ENCODE measurements at places on chromosomes 13 and 19.
A peak's percentile ranks its signal among the peaks of the same experiment; 100 is the strongest.

- DNase-seq: no peak
Measured at GRCh38 chr13:59891053-59891452, 272.7 kb downstream of the DIAPH3 start.

DNA sequence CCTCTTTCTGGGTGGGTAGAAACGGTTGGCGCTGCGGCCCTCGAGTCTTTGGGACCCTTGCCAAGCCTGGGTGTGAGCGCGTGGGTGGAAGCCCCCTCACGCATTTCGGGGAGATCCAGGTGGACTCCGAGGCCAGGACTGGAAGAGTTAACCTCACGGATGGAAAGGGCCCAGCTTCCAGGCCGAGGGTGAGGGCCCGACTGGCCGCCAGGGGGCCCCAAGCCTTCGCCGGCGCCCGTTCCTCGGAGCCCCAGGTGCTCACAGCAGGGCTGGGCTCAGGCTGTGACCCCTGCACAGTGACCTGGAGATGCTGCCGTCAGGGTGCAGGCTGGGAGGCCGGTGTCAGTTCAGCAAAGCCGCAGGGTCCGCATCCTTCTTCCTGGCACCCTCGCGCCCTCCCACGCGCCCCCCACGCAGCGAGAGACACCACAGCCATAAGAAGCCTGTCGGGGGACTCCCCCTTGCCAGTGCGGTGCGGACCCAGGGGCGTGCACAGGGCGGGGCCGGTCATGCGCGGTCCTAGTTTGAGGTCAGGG, 34.2 kb upstream of the TMEM255B start:
- peak; percentile 74 for DNase-seq

DNA sequence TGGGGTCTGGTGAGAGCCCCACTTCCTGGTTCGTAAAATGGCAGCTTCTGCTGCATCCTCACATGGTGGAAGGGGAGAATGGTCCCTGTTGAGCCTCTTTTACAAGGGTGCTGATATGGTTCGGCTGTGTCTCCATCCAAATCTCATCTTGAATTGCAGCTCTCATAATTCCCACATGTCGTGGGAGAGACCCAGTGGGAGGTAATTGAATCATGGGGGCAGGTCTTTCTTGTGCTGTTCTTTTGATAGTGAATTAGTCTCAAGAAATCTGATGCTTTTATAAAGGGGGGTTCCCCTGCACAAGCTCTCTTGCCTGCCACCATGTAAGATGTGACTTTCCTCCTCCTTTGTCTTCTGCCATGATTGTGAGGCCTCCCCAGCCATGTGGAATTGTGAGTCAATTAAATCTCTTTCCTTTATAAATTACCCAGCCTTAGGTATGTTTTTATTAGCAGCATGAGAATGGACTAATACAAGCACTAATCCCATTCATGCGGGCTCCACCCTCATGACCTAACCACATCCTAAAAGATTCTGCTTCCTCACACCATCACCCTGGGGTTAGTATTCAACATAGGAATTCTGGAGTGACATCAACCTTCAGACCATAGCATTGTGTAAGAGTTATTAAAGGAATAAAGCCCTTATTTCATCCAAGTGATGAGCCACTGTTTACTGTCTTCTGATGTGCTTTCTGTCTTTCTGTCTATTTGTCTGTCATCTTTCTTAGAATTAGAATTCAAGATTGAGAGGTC, 159.0 kb upstream of the IRS2 start:
- DNase-seq: no peak

DNA sequence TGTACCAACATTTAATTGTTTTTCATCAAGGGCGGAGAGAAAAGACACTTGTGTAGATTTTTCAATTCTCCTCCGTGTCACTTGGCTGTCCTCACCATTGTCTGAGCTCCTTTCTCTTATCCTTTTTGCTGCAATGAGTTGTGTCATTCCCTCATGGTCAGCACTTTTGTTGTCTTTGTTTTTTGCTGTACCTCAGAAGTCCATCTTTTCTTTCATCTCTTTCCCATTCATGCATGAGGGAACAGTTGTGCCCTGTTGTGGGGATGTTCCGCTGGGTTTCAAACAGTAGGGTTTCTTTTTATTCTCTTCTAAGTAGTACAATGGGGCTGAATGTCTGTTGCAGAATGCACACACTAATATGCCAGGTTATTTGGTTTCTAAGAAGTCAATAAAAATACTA, 222.6 kb downstream of the TM9SF2 start:
- DNase-seq: no peak

DNA sequence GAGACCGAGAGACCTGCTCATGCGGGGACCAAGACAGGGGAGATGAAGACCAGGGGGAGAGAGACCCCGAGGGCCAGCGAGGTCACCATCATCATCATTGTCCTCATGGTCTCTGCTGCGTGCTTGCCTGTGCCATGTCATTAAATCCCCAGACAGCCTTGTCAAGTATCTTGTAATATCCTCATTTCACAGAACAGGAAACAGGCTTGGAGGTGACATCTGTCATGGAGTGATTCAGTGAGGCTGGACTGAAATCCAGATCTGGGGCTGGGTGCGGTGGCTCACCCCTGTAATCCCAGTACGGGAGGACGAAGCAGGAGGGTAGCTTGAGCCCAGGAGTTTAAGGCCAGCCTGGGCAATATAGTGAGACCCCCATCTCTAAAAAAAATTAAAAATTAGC, 5.9 kb upstream of the NANOS2 start:
- no peak for DNase-seq
